ENCODE measurements at places on chromosomes 3 and 15. TPM values are rescaled to one million over a fixed set of nuclear protein-coding genes. Genes with fewer than 3 reads are reported as not detected.

GRCh38 chr15:73950831-73951561 is 24.7 kb downstream of the LOXL1 start:
- peak; percentile 63 for DNase-seq
- H3K4me1 ChIP-seq, result peaks cover 5% of the 10 kb centered on the region
- H3K27me3 ChIP-seq, result no peaks in the 10 kb centered on the region

DNA sequence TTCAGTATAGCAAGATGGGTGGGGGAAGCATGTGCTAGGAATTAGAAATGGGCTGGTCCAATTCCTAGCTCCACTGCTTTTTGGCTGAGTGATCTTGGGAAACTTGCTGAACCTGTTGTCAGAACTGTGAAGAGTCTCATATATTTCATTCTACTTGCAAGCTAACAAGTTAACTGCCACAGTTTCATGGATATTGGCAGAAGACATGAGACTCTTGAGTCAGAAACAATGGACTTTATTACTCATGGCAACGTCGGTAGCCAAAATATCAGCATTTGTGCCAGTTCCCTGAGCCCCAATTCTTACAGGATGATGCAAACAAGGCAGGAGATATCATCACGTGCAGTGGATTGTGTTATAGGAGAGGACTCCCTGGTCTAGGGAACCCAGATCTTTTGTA is 26.6 kb upstream of the PLAAT1 start:
- no peaks in the 10 kb centered on the region for H3K4me1 ChIP-seq
- no peak overlapping the region for H3K27ac ChIP-seq
- H3K36me3 ChIP-seq, result no peaks in the 10 kb centered on the region
- no peaks in the 10 kb centered on the region for H3K27me3 ChIP-seq
- DNase-seq, result no peak

DNA sequence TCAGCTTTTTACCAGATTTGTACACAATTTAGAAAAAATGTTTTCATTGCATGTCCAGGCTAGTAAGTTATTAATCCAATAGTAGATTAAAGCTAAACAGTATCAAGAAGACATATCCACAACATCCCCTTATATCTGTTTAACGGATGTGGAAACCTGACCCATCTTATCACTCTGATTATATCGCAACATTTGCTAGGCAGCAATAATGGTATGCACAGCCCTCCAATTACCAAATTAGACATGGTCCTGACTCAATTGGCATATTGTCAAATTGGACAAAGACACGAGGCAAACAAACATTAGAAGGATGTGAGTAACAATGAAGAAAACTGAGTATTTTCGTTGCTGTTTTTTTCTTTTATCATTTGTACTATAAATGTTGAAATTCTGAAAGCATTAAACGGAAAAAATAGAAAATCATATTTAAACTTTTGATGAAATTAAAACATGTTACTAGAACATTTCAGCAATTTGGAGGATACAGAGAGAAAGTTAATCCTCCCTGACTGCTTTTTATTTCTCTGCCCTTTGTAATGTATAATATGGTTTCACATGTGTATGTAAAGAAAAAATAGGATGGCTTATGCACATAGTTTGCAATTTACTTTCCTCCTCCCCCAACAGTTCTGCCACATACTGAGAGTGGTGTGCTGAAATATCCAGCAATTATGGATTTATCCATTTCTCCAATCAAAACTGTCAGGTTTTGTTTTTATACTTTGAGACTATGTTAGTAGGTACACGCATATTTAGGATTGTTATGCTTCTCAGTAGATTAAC is 633.7 kb downstream of the ZIC1 start:
- H3K27me3 ChIP-seq, result no peaks in the 10 kb centered on the region
- no peak overlapping the region for H3K4me3 ChIP-seq

Gene LSAMP
- polyA plus RNA-seq, result not detected

- no peak overlapping the region for H3K27ac ChIP-seq
- no peaks in the 10 kb centered on the region for H3K27me3 ChIP-seq
- H3K4me3 ChIP-seq, result no peak overlapping the region
- DNase-seq, result no peak
- H3K4me1 ChIP-seq, result peaks cover 4% of the 10 kb centered on the region
These were observed 9.9 kb downstream of the CEP152 start for GRCh38 chr15:48800811-48801455.

Gene LTF
- not detected for polyA plus RNA-seq

All from CD4-positive, alpha-beta memory T cell (primary cell).